ENCODE measurements at places on chromosomes 5 and 9.

DNA sequence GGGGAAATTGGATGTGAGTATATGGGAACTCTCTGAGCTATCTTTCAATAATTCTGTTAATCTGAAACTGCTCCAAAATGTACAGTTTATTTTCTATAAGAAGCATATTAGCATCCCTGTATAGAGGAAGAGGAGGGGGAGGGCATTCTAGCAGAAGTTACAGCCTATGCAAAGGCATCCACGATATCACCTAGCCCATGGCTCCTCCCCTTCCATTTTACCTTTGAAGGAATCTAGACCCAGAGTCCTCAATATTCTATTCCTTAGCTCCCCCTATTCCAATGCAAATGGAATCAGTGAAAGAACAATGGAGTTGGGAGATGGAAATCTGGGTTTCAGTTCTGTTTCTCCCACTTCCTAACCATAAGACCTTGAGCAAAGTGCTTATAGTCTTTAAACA is 132.9 kb upstream of the IFNE start:
- DNase-seq, result no peak
- H3K36me3 ChIP-seq, result no peaks in the 10 kb centered on the region
- no peak overlapping the region for H3K4me3 ChIP-seq
- H3K27ac ChIP-seq, result no peak overlapping the region

- H3K36me3 ChIP-seq, result peaks cover 2% of the 10 kb centered on the region
- peaks cover 34% of the 10 kb centered on the region for H3K4me1 ChIP-seq
- H3K27ac ChIP-seq, result peak overlapping the region; percentile 99
- H3K4me3 ChIP-seq, result no peak overlapping the region
- no peaks in the 10 kb centered on the region for H3K27me3 ChIP-seq
- DNase-seq, result no peak
Observed at GRCh38 chr9:91195372-91196012, 166.2 kb downstream of the AUH start.

- H3K27me3 ChIP-seq, result no peaks in the 10 kb centered on the region
- no peak for DNase-seq
- H3K36me3 ChIP-seq, result no peaks in the 10 kb centered on the region
- H3K4me1 ChIP-seq, result no peaks in the 10 kb centered on the region
- no peak overlapping the region for H3K4me3 ChIP-seq
- no peak overlapping the region for H3K27ac ChIP-seq
Observed at GRCh38 chr5:33631786-33632185, 191.0 kb downstream of the TARS1 start.

GRCh38 chr9:102405218-102405867 is 589.8 kb upstream of the CYLC2 start:
- no peak overlapping the region for H3K4me3 ChIP-seq
- H3K27me3 ChIP-seq, result no peaks in the 10 kb centered on the region

DNA sequence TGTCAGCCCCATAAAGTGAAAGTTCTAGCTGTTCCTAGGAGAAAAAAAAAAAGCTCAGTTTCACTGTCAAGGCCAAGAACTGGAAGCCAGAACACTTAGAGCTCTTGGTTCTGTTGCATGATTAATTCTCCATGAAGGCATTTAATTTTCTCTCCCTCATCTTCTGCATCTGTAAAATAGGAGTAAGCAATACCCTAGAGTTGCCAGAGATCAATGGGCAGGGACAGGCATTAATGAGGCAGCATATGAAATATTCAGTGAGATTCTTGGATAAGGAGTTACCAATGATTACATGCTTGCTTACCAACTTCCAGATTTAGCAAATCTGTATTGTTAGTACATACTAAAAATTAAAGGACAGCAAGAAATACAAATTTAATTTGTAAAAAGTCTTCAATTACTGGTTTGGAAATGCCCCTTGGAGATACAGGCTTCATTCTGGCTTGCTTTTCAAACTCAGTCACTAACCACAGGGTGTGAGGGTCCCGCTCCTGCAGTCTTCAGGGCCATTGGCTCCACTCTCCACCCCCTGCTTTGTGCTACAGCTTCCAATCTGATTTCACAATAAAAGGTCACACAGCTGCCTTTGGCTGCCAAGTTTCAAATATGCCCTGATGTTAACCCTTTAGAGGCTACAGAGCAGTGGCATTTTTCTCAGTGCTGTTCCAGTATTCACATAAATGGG is 624.6 kb downstream of the BNC2 start:
- H3K27ac ChIP-seq, result no peak overlapping the region
- H3K27me3 ChIP-seq, result no peaks in the 10 kb centered on the region
- no peaks in the 10 kb centered on the region for H3K36me3 ChIP-seq
- DNase-seq, result no peak

GRCh38 chr9:136467766-136468165 is 15.1 kb downstream of the SEC16A start:
- H3K36me3 ChIP-seq, result peaks cover 99% of the 10 kb centered on the region
- no peak for DNase-seq
- no peaks in the 10 kb centered on the region for H3K4me1 ChIP-seq

- H3K27ac ChIP-seq, result no peak overlapping the region
- DNase-seq, result no peak
- H3K36me3 ChIP-seq, result no peaks in the 10 kb centered on the region
- H3K4me1 ChIP-seq, result no peaks in the 10 kb centered on the region
Observed at GRCh38 chr5:30438785-30439184, 754.7 kb upstream of the CDH6 start.

GRCh38 chr5:157460921-157461792 is 1.1 kb downstream of the NIPAL4 start:
- no peaks in the 10 kb centered on the region for H3K36me3 ChIP-seq
- no peak overlapping the region for H3K4me3 ChIP-seq
- DNase-seq, result no peak
- H3K4me1 ChIP-seq, result peaks cover 7% of the 10 kb centered on the region
- peaks cover 33% of the 10 kb centered on the region for H3K27me3 ChIP-seq
- H3K27ac ChIP-seq, result no peak overlapping the region

- H3K36me3 ChIP-seq, result no peaks in the 10 kb centered on the region
- no peaks in the 10 kb centered on the region for H3K4me1 ChIP-seq
- no peak overlapping the region for H3K27ac ChIP-seq
- no peak for DNase-seq
- H3K27me3 ChIP-seq, result no peaks in the 10 kb centered on the region
Observed at GRCh38 chr5:126435261-126435660, 12.1 kb downstream of the GRAMD2B start.

- peaks cover 18% of the 10 kb centered on the region for H3K4me1 ChIP-seq
- no peak for DNase-seq
- H3K4me3 ChIP-seq, result no peak overlapping the region
- peaks cover 15% of the 10 kb centered on the region for H3K27me3 ChIP-seq
- H3K27ac ChIP-seq, result no peak overlapping the region
- no peaks in the 10 kb centered on the region for H3K36me3 ChIP-seq
Observed at GRCh38 chr9:127209948-127210640, 54.5 kb upstream of the GARNL3 start.

DNA sequence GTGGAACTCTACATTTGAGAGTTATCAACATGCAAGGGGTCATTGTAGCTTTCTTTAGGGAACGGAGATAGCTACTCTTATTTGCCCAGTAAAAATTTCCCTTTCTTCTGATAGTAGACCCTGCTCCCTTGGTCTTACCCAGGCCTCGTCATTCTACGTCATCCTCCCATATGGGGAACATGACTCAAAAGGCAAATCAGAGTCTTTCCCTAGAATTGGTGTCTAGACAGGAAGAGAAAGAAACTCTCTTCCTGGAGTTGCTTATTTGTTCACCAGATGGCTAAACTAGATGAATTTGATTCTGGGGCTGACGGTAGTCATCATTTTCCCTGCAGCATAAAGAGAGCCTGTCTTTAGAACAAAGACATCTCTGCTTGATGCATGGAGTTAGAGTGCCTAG is 12.2 kb upstream of the SLC38A9 start:
- no peaks in the 10 kb centered on the region for H3K36me3 ChIP-seq
- no peak overlapping the region for H3K4me3 ChIP-seq
- H3K27ac ChIP-seq, result no peak overlapping the region
- no peaks in the 10 kb centered on the region for H3K27me3 ChIP-seq
- no peak for DNase-seq

- no peaks in the 10 kb centered on the region for H3K36me3 ChIP-seq
- no peak for DNase-seq
- H3K27me3 ChIP-seq, result peaks cover 2% of the 10 kb centered on the region
- no peak overlapping the region for H3K27ac ChIP-seq
- no peak overlapping the region for H3K4me3 ChIP-seq
Observed at GRCh38 chr9:135332979-135333748, 146.4 kb upstream of the PPP1R26 start.

GRCh38 chr9:27584931-27585330 is 11.7 kb upstream of the C9orf72 start:
- no peak for DNase-seq
- no peaks in the 10 kb centered on the region for H3K27me3 ChIP-seq
- H3K36me3 ChIP-seq, result no peaks in the 10 kb centered on the region
- H3K27ac ChIP-seq, result no peak overlapping the region

- no peaks in the 10 kb centered on the region for H3K27me3 ChIP-seq
- no peak for DNase-seq
- H3K4me1 ChIP-seq, result no peaks in the 10 kb centered on the region
- H3K4me3 ChIP-seq, result no peak overlapping the region
- no peaks in the 10 kb centered on the region for H3K36me3 ChIP-seq
Observed at GRCh38 chr5:163658702-163659567, 153.5 kb downstream of the MAT2B start.

GRCh38 chr9:114364134-114365041 is 23.4 kb downstream of the AKNA start:
- no peaks in the 10 kb centered on the region for H3K27me3 ChIP-seq
- no peak for DNase-seq

DNA sequence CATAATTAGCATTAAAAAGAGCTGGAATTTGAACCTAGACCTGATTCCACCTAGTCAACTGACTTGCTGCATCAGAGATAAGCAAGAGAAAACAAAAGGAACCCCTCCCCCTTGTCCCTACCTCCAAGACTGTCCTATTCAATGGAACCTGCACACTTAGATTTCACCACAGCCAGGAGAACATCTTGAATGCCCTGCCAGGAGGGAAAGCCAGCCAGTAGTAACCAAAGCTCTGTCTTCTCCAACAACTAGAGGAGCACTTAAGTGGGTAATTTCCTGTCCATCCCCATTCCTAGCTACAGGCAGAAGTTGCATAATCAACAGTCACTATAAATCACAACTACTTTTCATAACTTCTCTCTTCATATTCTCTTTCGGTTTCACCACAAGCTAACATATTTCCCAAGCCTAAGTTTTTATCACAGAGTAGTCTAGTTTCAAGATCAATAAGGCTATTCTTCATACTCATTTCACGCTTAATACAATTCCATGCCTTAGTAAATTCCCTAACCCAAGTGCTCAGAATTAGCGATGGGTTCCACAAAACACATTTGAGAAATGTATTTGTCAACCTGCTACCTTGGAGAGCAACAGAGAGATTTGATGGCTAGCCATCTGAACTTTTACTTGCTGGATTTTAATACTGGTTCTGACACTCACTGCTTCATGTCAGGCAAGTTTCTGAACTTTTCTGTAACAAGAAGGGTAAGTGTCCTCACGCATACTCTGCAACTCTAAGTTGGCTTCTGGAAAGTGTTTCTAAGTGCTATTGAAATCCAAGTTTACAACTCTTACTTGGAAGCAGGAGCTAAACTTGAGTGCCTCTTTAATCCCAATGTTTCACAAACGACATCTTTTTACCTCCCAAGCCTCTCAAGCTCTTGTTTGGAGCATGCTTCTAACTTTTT is 2.0 kb downstream of the DENND1A start:
- H3K4me3 ChIP-seq, result peak overlapping the region; percentile 72
- no peak overlapping the region for H3K27ac ChIP-seq
- peaks cover 23% of the 10 kb centered on the region for H3K4me1 ChIP-seq
- DNase-seq, result peak; percentile 28
- H3K36me3 ChIP-seq, result peaks cover 13% of the 10 kb centered on the region

GRCh38 chr5:111734013-111734412 is 23.0 kb downstream of the NREP start:
- no peak for DNase-seq
- no peak overlapping the region for H3K27ac ChIP-seq
- no peaks in the 10 kb centered on the region for H3K27me3 ChIP-seq
- H3K4me1 ChIP-seq, result no peaks in the 10 kb centered on the region
- H3K4me3 ChIP-seq, result no peak overlapping the region

- H3K27me3 ChIP-seq, result no peaks in the 10 kb centered on the region
- H3K4me3 ChIP-seq, result no peak overlapping the region
- no peak for DNase-seq
- H3K36me3 ChIP-seq, result no peaks in the 10 kb centered on the region
- H3K27ac ChIP-seq, result no peak overlapping the region
Observed at GRCh38 chr9:13513286-13513685, 233.8 kb upstream of the MPDZ start.

DNA sequence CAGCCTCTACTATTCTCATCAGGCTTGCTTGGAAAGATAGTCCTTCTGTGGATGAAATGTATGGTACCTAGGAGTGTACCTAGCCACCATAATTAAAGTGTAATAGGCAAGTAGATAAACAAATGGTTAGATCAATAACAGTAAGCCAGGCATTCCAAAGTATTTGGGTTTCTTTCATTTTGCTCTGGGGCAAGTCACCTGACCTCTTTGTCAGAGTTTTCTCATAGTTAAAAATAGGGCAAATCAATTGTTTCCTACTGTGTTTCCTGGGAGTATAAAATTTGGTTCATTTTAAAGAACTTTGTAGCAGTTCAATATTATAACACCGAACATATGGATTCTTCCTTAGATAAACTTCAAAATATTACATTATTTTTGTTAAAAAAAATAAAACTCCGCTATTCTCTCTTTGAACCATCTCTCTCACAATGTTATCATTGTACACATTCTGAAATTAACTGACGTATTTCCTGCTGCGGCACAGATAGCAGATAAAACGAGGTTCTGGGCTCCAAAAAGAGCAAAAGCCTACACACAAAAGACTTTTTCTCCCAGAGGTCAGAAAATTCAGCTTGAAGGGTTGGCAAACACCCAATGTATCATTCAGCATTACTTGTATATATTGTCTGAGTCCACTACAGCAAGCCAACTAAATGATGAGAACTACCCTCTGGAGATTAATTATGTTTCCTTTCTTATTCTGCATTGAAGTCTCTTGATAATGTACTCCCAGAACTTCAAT is 267.9 kb downstream of the COX7C start:
- no peak overlapping the region for H3K4me3 ChIP-seq
- H3K27ac ChIP-seq, result no peak overlapping the region
- H3K36me3 ChIP-seq, result no peaks in the 10 kb centered on the region
- DNase-seq, result no peak

GRCh38 chr9:114030364-114030763 is 47.7 kb downstream of the AMBP start:
- H3K4me3 ChIP-seq, result no peak overlapping the region
- no peak for DNase-seq
- peaks cover 3% of the 10 kb centered on the region for H3K36me3 ChIP-seq
- no peaks in the 10 kb centered on the region for H3K4me1 ChIP-seq
- no peak overlapping the region for H3K27ac ChIP-seq
- H3K27me3 ChIP-seq, result no peaks in the 10 kb centered on the region

DNA sequence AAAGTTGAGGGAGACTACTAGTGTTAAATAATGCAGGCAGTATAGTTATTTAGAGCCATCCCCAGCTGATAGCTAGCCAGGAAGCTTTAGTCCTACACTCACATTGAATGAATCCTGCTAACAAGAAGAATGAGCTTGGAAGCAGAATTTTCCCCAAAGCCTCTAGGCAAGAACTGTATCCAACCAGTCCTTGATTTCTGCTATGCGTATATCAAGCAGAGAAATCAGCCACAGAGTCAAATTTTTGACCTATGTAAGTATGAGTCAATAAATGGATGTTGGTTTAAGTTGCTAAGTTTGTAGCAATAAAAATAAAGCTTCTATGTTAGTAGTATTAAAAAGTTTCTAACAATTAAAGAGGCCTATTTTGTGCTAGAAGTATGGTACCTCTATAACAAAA is 672.1 kb upstream of the CHD1 start:
- H3K27me3 ChIP-seq, result no peaks in the 10 kb centered on the region
- DNase-seq, result no peak
- H3K27ac ChIP-seq, result no peak overlapping the region
- no peaks in the 10 kb centered on the region for H3K4me1 ChIP-seq
